NCI-H226 (cell line): ENCODE measurements at places on chromosomes 1 and 21.

DNA sequence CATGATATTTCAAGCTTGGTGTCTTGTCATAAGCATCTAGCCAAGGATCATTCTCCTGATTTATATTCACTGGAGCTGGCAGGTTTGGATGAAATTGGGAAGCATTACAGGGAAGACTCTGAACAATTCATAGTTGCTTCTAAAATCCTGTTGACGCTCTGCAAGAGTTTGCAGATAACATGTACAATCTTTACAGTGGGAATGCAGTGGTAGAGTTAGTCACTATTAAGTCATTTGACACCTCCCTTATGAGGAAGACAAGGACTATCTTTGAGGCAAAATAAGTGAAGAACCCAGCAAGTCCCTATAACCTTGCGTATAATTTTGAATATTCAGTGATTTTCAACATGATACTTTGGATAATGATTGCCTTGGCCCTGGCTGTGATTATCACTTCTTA is 45.3 kb upstream of the CRB1 start:
- DNase-seq = peak; percentile 7

DNA sequence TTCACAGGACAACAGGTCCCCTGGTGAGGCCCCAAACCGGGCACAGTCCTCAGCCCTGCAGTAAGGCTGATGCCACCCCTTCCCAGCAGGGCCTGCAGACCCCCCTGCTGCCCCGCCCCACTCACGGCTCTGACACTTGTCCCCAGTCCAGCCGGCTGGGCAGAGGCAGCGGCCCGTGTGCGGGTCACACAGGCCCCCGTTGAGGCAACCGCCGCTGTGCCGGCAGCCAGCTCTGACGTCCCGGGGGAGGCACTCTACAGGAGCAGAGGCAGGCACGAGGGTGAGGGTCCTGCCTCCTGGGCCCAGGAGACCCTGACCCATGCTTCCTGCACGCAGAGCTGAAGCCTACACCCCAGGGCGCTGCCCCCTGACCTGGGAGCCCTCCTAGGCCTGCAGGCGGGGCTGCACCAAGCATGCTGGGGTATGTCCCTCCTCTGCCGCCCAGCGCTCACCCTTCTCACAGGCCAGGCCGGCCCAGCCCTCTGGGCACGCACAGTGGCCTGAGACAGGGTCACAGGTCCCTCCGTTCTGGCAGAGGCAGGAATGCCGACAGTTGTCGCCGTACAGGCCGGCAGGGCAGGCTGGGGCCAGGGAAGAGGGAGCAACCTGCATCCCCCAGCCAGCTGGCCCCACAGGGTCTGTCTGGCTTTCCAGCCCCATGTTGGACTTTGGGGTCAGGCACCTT is 43.9 kb downstream of the ARHGEF16 start:
- no peak for DNase-seq

GRCh38 chr1:15757575-15758342 is 836 bp upstream of the FBLIM1 start:
- DNase-seq = no peak

DNA sequence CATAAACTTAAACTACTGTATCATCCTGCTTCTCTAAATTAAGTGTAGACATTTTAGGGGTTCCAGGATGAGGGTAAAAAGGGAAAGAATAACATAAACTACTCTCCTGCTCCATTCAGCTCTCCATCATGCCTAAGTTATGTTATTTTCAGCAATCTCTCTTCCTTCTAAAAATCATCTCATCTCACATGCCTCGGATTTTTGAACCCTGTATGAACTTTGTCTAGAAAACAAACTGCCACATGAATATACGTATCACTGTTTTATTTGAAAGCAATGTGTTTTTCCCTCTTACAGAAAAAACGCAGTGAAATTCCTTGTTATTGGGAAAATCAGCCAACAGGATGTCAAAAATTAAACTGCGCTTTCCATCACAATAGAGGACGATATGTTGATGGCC is 32.6 kb downstream of the ZBED6 start:
- no peak for DNase-seq

DNA sequence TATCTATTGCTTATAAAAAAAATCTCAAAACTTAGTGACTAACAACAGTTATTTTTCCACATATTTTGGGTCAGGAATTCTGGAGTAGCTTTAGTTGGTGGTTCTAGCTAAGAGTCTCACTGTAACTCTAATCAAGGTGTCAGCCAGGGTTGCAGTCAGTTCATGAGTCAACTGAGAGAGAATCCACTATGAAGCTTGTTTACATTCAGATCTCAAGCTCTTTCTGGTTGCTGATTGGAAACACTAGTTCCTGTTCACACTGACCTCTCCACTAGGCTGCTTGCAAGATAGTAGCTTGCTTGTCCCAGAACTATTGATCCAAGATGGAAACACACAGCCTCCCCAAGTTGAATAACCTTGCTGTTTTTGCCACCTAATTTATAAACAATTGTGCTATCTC is 1192.1 kb upstream of the B3GALT2 start:
- DNase-seq = no peak

- DNase-seq = no peak
Observed at GRCh38 chr1:109527846-109528695, 11.6 kb upstream of the GPR61 start.

DNA sequence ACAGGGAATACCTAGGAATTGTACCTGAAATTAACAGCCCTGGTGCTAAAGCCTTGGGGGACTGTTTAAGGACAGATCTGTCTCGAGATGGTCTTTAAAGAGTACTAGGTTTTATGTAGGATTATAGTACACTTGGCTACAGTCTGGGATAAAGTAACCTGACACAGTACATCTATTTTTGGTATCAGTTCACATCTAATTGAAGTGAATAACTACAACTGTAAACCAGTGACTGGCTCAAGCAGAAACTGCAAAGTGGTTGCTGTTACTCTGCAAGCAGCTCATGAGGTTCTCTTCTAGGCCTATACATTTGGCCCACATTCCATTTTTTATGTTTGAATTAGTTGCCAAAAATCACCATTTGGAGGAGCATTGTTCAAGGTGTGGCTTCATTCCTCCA is 320.8 kb upstream of the USP25 start:
- DNase-seq = no peak

GRCh38 chr1:150134537-150134936 is 15.2 kb upstream of the PLEKHO1 start:
- DNase-seq = no peak
